Articular chondrocyte of knee joint (primary cell): ENCODE measurements at places on chromosomes 6 and 20. TPM values are rescaled to one million over a fixed set of nuclear protein-coding genes. Genes with fewer than 3 reads are reported as not detected.

The RUNX2 gene
- total RNA-seq = 0.91 and 1.1 TPM in 2 replicates

The SLC52A3 gene
- total RNA-seq = not detected in 2 replicates

The CLPSL2 gene
- not detected in 2 replicates for total RNA-seq

The WFDC10B gene
- not detected in 2 replicates for total RNA-seq

The NRSN1 gene
- total RNA-seq = not detected in 2 replicates

The CST2 gene
- not detected in 2 replicates for total RNA-seq

The UBR2 gene
- total RNA-seq = 35.8 and 43.7 TPM in 2 replicates

The TSPYL1 gene
- 91.6 and 126 TPM in 2 replicates for total RNA-seq
